ENCODE measurements at places on chromosomes 3 and 15. TPM values are rescaled to one million over a fixed set of nuclear protein-coding genes. Genes with fewer than 3 reads are reported as not detected.

DNA sequence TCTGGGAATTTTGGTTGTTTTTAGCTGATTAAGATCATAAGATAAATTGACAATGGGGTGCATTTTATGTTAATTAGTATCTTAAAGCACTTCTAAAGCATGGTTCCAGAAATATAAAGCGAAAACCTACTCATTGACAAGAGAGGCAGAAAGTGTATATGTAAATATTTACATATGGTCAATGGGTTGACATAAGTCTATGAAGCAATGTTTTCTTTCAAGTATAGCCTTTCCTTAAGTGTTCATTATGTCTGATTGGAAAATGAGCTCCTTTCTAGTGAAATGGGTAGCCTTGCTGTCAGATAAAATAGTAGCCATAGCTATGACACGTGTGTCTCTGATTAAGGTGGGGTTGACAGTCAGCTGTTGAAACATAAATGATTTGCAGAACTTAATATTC is 365.2 kb upstream of the AGTR1 start:
- no peaks in the 10 kb centered on the region for H3K27me3 ChIP-seq
- H3K4me1 ChIP-seq, result no peaks in the 10 kb centered on the region
- H3K4me3 ChIP-seq, result no peak overlapping the region
- H3K27ac ChIP-seq, result no peak overlapping the region
- no peaks in the 10 kb centered on the region for H3K36me3 ChIP-seq

- H3K36me3 ChIP-seq, result no peaks in the 10 kb centered on the region
- no peak overlapping the region for H3K27ac ChIP-seq
- no peaks in the 10 kb centered on the region for H3K4me1 ChIP-seq
- no peak overlapping the region for H3K4me3 ChIP-seq
Measured at GRCh38 chr3:85524104-85524503, 565.3 kb downstream of the CADM2 start.

GRCh38 chr3:124318014-124318413 is 326.1 kb upstream of the ROPN1 start:
- no peak overlapping the region for H3K4me3 ChIP-seq
- DNase-seq, result no peak
- no peaks in the 10 kb centered on the region for H3K4me1 ChIP-seq
- H3K27ac ChIP-seq, result no peak overlapping the region
- no peaks in the 10 kb centered on the region for H3K36me3 ChIP-seq
- no peaks in the 10 kb centered on the region for H3K27me3 ChIP-seq

- H3K27ac ChIP-seq, result no peak overlapping the region
- H3K4me1 ChIP-seq, result no peaks in the 10 kb centered on the region
- no peak overlapping the region for H3K4me3 ChIP-seq
- peaks cover 2% of the 10 kb centered on the region for H3K27me3 ChIP-seq
- no peaks in the 10 kb centered on the region for H3K36me3 ChIP-seq
Measured at GRCh38 chr3:161559177-161559998, 62.8 kb downstream of the OTOL1 start.

DNA sequence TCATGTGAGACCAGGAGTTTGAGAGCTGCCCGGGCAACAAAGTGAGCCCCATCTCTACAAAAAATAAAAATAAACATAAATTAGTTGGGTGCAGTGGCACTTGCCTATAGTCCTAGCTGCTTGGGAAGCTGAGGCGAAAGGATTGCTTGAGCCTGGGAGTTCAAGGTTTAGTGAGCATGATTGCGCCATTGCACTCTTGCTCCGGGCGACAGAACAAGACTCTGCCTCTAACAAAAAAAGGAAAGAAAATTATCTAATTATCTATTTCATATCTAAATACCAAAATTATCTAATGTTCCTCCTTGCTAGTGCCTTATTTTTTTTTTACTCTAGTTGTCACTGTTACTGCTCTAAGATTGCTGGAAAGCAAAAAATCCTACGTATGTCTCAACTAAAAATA is 16.7 kb upstream of the PAK6 start:
- no peak overlapping the region for H3K27ac ChIP-seq
- peaks cover 59% of the 10 kb centered on the region for H3K36me3 ChIP-seq
- H3K27me3 ChIP-seq, result no peaks in the 10 kb centered on the region

- no peaks in the 10 kb centered on the region for H3K27me3 ChIP-seq
- H3K36me3 ChIP-seq, result no peaks in the 10 kb centered on the region
- DNase-seq, result no peak
- no peaks in the 10 kb centered on the region for H3K4me1 ChIP-seq
Measured at GRCh38 chr3:28948685-28949084, 332.2 kb upstream of the RBMS3 start.

The TIPARP gene
- 22.1 TPM for total RNA-seq

The UBXN7 gene
- 67.8 TPM for total RNA-seq

The RARRES1 gene
- 0.21 TPM for total RNA-seq

The PTX3 gene
- total RNA-seq, result not detected

Measured in activated T-helper 2 cell treated with anti-CD3 and anti-CD28 coated beads, Interferon-gamma antibody, Interleukin-2, Interleukin-4, amounts not matched to agents 10 μg/mL and 5 μg/mL and 100 μg/mL, durations not matched to agents 14 hours and 24 hours and 36 hours (primary cell).